ENCODE measurements at places on chromosomes 7 and 10. TPM values are rescaled to one million over a fixed set of nuclear protein-coding genes. Genes with fewer than 3 reads are reported as not detected.

DNA sequence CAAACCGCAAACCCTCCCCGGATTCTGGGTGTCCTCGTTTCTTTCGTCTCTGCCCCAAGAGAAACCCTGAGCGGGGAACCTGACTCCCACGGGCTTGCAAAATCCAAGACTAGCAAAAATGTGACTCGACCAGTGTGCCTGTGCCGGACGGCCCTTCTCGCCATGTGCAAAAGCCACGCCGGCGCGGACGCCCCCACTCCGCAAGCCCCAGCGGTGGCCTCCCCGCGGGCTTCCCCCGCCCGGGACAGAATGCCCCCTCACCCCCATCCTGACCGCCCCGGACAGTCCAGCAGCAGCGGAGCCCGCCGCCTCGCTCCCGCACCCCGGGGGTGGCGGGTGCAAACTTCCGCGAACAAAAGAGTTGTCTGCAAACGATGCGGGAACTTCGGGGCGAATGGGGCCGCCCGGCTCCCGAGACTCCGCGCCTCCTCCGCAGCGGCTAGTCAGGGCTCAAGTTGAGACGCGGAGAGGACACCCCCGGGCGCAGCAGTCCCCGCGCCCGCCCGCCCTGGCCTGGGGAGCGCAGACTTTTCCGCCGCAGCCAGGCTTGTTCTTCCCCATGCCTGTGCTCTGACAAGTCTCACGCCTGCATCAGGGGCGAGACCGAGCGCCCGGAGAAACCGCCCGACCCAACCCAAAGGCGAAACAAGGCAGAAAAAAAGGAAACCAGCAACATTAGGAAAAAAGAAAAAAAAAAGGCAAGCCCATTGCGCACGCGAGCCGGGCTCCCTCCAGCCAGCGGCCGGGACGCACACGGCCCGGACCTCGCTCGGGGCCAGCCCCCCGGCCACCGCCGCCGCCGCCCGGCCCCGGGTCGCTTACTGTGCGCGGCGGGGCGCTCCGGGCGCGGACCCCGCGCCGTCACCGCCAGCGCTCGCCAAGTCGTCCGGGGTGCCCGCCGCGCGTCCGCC is 732 bp downstream of the FAM53B start:
- no peak for DNase-seq

DNA sequence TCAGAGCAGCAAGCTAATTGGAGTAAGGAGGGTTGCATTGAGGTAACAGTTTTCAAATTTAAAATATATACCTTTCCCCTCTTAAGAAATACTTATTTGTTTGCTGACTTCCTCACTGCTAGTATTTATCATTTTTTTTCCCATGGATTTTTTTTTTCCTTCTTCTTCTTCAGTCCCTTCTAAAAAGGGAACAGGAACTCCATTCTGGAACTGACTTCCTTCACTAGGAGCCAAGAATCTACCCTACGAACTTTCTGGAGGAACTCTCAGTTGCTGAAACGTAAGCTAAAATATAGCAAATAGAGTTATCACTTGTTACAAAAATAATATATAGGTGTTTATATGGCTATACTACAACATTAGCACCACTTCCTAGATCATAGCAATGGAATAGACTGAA is 95.4 kb downstream of the HGF start:
- no peak for DNase-seq

DNA sequence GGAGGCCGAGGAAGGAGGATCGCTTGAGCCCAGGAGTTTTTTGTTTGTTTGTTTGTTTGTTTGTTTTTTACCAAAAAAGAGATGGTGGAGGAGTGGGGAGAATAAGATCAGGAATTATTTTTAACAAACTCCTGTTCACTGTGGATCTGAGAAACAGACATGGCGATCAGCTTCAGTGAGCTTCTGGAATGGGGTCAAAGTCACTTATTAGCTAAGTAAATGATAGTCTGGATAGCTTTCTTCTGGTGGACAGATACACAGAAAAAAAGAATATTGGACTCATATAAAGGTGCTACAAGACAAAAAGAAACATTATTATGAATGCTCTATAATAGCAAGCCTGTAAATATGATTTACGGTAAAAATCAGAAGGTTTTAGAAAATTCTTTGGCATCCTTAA is 85.1 kb downstream of the POU6F2 start:
- DNase-seq: no peak

DNA sequence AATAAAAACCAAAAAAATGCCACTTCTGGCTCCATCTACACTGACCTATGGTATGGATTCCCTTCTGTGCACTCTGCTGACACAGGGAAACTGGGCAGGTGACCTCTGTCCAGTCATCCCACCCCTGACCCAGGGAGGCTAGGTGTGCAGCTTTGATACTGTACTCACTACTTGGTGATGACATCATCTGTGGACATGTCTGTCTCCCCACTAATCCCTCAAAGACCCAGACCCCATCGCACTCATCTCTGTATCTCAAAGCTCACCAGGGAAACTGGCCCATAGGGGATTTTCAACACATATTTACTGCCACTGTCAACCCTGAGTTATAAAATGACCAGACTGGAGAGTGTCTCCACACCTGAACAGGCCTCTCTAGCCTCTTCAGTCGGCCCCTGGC is 10.6 kb downstream of the SGMS1 start:
- DNase-seq: no peak

- no peak for DNase-seq
Measured at GRCh38 chr7:137399827-137400823, 56.6 kb upstream of the PTN start.

DNA sequence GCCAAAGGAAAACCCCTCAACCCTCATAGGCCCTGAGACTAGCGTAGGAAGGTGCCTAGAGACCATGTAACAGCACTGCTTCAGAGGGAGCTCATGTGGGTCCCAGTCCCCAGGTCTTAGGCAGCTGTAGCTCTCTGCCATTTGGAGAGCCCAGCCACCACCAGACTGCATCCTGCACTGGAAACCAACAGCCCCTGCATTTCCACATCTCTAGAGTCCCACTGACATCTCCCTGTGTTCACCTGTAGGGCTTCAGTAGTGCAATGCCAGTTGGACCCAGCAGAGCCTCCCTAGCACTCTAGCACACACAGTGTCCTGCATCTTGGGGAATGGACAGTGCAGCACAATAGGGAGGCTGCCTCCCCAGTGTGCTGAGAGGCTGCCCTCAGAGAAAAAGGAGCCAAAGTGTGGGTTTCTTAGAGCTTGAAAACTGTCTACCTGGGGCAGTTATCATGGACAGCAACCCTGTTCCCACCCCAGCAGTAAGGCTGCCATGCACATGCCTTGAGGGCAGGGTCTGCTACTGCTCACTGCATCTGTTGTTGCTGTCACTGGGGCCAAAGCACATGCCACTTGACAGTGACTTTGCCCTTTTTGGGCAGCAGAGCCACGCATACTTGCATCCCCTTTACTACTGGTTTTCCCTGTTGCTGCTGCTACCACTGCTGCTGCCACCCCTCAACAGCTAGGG is 46.7 kb upstream of the ANTXRL start:
- no peak for DNase-seq

- no peak for DNase-seq
Measured at GRCh38 chr10:93030409-93030808, 30.2 kb upstream of the CYP26C1 start.

DNA sequence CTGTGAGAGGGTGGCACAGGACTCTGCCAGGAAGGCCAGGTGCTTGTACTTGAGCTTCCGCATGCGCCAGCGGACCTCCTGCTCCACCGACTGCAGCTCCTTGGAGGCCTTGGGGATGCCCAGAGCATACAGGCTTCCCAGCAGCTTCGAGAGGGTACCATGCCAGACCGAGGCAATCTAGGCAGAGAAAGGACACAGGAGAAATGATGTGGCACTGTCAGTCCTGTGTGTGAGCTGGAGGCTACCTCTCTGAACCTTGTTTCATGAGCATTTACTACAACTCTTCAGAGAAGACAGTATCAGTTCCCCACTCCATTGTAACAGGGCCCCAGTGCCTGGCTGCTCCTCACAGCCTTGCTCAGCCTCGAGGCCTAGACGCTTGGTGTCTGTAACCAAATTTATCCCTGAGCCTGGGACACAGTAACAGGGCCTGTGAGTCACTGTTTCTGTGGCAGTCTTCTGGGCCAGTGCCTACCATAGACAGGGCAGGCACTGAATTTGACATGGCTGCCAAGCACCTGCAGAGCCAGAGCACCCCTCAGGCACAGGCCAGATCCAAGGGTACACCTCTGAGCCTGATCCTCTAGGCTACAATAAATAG is 5.8 kb downstream of the TBRG4 start:
- no peak for DNase-seq

- no peak for DNase-seq
Measured at GRCh38 chr7:95041031-95041430, 133.6 kb downstream of the PPP1R9A start.

- DNase-seq: no peak
Measured at GRCh38 chr7:68800316-68800715, 798.0 kb upstream of the AUTS2 start.

DNA sequence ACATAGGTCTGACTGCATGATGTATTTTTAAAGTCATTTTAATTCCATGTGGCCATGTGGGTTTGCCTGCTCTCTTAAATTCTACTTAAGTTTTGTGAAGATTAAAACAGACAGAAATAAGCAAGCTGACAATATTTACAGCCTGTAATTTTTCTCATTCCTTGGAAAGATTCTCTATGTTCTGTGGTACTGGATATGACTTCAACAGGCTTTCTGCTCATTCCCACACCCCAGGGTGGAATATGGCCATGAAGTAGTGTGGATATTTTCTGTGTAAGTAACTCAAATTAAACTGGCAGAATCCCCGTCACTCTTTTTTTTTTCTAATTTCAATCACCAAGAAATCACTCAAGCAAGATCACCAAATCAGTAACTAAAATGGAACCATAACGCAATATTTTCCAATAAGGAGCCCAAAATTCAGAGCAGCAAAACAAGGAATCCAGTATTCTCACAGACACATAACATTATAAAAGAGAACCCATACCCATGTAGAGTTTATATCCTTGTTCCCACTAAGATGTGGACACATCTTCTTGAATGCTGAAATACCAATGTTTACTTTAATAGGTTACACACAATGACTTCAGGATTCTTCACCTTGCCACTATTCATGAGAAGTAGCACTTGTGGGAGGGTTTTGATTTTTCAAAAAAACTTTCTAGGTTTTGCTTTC is 5.7 kb downstream of the HOXA5 start:
- no peak for DNase-seq

DNA sequence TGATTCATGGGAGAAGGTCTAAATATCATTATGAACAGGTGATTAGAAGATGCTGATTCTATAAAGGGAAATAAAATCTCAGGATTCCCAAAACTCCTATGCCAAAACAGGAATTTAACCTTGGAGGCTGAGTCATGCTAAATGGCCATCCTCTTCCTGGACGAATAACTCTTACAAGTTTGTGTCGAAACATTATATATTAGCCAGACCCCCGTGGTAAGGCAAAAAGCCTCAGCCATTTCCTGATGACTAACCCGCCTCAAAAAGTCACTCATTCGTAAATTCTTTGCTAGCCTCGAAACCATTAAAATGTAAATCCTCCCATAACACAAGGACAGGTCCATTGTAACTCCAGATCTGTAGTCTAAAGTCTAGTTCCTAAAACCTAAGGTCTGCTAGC is 32.0 kb downstream of the CUL2 start:
- DNase-seq: no peak

DNA sequence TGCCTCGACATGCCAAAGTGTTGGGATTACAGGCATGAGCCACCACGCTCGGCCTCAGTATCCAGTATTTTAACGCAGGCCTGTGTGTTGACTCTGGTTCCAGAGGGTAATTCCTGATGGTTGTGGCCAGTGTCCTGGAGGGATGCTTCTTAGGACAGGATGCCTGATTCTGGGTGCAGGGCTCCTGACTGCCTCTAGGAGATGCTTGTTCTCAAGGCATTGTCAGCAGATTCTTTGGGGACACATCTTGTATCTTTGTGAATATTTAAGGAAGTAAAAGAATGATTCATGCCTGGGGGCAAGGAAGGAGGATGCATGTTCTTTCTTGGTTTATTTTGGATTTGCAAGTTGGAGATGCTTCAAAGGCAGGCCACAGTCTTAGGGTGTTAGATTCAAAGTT is 2.2 kb downstream of the ZDHHC4 start:
- DNase-seq: no peak

Gene NPSR1
- 4.4 TPM for total RNA-seq

Gene LAMB1
- 87.2 TPM for total RNA-seq

Gene PRKAG2
- 29.1 TPM for total RNA-seq

Gene KLHL7
- 72.3 TPM for total RNA-seq

Gene RBP3
- not detected for total RNA-seq

Gene APBB1IP
- 1.6 TPM for total RNA-seq

Gene UPK3BL2
- 8.0 TPM for total RNA-seq

Data from cerebellum (tissue), 4 donors.